ENCODE measurements at places on chromosomes 16 and 17. TPM values are rescaled to one million over a fixed set of nuclear protein-coding genes. Genes with fewer than 3 reads are reported as not detected.

The MPO gene
- total RNA-seq = not detected

The PRPSAP2 gene
- total RNA-seq = 23.2 TPM

The DPEP2 gene
- not detected for total RNA-seq

The SMIM5 gene
- total RNA-seq = not detected

The AOC2 gene
- not detected for total RNA-seq

The PTGES3L gene
- total RNA-seq = not detected

The GDPD3 gene
- 1.8 TPM for total RNA-seq

The ARHGAP44 gene
- 5.6 TPM for total RNA-seq

The FBXW10 gene
- total RNA-seq = not detected

The CCDC182 gene
- not detected for total RNA-seq

The TEX19 gene
- total RNA-seq = not detected

The GNGT2 gene
- total RNA-seq = not detected

The LAT gene
- total RNA-seq = 0.49 TPM

The TBX2 gene
- 11.2 TPM for total RNA-seq

The CCL16 gene
- not detected for total RNA-seq

The NXN gene
- 46.0 TPM for total RNA-seq
